ENCODE measurements at places on chromosomes 6 and 20.
A peak's percentile ranks its signal among the peaks of the same experiment; 100 is the strongest.

- no peak for DNase-seq
Observed at GRCh38 chr6:162525181-162525580, 202.4 kb downstream of the PRKN start.

- DNase-seq = no peak
Observed at GRCh38 chr6:16140607-16141006, 11.7 kb downstream of the MYLIP start.

- DNase-seq = no peak
Observed at GRCh38 chr20:49207076-49207475, 12.1 kb upstream of the DDX27 start.

DNA sequence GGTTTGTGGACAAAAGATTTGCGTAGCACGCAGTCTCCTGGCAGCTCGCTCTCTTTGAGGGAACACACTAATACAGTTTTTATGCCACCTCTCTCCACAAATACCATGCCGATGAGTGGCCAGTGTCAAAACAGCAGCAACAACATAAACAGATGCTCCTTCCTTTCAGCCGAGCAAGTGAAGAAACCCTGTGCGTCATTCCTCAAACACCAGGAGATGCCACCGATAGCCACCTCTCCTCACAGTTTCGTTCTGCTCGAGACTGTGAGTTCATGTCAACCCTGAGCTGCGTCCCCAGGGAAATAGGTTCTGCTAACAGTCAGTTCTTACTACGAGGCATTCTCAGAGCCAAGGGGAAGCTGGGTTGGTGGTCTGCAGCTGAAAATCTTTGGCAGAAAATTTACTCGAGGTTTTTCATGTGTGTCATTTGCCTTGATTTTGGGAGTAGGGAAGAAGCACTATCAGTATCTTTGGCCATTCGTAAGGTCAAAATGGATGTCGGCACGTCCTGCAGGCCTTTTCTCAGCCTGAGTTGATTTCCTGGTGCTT, 59.9 kb downstream of the EYA2 start:
- peak; percentile 96 for DNase-seq

DNA sequence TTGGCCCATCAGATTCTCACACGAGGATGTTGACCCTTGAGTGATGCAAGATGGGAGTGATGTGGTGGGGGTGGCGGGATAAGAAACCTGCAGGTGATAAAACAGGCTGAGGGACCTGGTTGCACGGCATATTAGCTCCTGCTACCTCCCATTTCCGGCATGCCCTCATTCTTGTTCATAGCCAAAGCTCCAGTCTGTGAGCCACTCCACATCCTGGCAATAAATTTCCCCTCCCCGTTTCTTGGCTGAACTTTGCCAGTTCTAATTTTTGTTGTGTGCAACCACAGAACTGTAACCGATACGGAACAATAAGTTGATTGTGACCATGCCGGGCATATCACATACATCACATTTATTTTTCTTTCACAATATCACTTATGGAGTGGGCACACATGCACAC, 41.6 kb upstream of the NFATC2 start:
- DNase-seq = no peak

DNA sequence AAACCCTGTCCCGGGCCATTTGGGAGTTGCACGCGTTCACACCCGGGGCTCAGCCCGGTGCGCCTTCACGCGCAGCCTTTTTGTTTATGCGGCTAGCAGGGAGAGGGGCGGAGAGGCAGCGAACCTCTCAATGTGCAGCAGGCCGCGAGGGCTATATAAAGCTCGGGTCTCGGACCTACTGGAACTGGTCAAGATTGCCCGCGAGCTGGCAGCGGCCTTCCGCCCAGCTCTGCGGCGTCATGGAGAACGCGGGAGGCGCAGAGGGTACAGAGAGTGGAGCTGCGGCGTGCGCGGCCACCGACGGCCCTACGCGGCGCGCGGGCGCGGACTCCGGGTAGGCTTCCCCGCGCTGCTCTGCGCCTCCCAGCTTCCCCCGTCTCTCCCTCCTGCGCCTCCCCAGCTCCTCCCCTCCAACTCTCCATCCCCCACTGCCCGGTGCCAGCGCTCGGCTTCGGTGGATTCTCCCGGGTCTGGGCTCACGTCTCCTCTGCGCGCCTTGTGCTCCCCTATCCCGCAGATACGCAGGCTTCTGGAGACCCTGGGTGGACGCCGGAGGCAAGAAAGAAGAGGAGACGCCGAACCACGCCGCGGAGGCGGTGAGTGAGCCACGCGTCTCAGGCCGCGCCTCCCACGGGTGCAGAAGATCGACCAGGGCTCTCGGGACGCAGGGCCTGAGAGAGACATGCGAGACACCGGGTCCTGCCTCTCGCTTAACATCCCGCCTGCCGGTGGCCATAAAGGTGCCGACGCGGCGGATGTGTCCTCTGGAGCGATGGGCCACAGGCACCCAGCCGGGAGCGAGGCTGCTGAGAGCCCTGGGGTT, at the start of gene RIPPLY2:
Gene RIPPLY2, plus strand, starts transcription at position 183 of the 823 bp plus-strand sequence. Its CDS starts 57 bp downstream, at position 240.
- DNase-seq = no peak

- no peak for DNase-seq
Observed at GRCh38 chr20:288956-289692, 1.4 kb downstream of the C20orf96 start.

DNA sequence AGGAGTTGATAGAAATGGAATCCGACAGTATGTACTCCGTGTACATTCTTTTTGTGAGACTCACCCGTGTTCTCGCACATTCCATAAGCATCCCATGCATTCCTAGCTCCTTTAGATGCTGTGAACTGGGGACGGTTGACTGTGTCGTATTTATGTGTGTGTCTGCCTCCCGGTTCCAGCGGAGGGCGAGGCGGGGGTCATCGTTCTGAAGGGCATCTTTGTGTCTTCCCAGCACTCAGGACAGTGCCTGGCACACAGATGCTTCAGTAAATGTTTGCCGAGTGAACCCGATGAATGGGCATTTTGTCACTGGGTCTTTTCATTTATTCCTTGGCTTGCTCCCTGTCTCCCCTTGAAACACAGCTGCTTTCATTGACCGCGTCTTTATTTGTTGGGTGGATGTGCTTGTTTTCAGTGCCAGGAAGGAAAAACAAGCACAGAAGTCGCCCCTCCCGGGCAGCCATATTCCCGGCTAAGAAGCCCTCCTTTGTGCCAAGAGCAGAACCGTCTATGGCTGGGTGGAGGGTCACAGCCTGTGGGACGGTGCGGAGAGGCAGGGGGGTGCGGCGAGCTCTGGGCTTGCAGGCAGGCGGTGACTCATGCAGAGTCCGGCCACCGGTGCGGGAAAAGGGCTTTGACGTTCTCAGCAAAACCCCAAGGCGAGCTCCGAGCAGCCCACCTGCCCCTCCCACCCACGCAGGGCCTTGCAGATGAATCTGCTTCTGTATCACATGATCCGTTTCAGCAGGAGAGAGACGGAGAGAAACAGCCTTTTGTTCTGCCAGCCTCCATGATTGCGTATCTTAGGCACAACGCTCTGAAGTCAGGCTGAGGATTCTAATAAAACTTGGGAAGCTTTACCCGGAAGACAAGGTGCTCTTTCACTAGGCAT, 11.2 kb upstream of the PSMG4 start:
- DNase-seq = no peak

DNA sequence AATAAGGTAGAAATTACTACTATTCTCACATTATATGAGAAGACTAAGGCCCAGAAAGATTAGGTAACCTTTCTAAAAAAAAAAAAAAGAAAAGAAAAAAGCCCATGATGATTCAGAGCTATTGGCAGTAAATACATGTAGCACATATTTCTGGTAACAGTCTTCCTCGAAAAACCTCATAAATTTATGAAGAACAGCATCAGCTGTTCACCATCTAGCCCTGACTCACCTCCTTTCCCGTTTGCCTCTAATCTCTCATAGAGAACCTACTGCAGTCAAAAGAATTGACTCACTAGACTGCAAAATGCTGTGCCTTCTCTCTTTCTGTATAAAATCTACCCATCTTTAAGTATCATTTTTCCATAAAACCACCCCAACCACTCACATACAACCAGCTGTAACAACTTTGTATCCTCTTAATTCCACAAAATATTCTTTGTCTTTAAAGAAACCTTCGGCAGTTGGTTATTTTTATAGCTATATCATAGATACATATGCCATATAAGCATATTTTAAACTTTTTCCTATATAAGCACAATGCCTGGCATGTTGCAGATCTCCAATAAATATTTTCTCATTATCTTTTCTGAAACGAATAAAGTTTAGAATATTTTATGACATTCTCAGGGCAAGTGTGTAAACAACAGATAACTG, 152.7 kb upstream of the ENPP5 start:
- peak; percentile 93 for DNase-seq

DNA sequence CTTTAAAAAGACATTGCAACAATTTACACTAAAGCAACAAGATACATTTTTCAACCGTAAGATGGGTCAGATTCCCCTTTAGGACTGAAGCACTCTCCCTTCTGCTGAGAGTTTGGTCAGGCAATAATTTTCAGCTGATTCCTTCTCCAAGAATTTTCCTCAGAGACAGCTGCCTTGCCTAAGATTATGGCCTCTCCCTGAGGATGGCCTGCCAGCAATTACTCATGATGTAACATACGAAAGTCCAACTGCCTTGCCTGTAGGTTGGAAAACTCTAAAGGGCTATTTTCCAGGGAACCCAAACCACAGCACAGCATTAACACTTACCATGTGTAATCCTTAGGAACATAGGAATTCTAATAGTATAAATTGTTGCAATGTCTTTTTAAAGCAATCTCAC, 229.1 kb upstream of the FLRT3 start:
- peak; percentile 82 for DNase-seq

DNA sequence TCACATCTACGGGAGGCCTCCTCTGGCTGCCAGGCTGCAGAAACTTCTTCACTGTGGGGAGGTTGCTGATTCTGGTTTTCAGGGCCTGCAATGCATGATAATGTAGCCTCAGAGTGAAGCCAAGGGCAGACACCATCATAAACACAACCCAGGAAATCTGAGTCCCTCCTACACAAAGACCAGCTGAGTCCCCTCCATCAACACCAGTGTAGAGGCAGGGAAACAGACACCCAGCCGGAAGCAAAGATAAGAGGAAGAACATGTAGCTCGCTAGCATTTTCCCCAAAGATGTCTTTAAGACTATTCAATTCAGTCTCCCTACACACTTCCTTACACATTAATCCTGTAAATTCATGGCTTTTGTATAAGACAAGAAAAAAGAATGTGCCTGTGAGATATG, 23.6 kb downstream of the GSTA2 start:
- no peak for DNase-seq

DNA sequence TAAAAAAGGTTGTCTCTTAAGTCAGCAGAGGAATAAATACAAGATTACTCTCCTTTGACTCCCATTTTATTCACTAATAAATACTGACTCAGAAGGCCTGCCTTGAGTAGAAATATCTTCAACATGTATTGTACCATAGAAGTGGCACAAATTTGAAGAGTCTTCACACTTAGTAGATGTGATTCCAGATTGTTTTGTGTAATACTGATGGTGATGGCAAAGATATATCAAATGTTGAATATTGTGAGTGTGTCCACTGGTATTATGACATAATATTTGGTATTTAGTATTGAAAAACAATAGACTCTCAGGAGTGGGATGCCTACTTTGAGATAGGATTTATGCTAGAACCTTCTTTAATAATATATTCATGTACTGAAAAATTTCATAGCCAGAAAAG, 7.0 kb downstream of the ADGRB3 start:
- DNase-seq = no peak

- peak; percentile 40 for DNase-seq
Observed at GRCh38 chr6:119079283-119079809, 882 bp upstream of the FAM184A start.

DNA sequence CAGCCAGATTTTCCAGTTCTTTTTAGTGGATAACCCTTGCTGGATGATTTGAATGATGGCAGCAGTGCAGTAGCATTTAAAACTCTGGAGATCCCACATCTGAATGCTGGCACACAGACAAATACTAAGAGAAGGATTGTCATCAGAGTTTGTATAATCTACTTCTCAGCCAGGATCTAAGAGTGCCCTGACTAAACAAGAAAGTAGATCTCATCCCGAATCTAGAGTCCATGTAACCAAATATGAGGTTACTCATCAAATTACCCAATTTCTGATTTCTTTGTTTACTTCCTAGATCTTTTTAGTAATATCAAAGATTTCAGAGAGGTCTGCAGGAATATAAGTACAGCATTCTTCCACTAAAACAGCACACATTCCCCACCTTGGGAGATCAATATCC, 7.8 kb downstream of the TMC2 start:
- DNase-seq = no peak

DNA sequence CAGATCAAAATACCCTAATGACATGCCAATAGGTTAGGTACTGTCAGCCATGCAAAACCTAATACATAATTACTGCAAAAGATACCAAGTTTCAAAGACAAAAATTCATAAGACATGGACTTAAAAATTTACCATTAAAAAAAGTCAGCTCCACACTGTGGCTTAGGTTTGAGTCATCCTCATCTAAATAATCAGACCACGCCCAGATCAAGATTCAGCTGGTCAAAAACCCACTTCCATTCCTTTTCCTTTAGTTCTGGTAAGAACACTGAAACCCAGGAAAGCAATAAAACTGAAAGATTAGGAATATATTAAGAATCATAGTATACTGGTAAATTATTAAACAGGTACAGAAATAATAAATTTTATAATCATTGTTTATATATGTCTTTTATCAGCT, 81.0 kb upstream of the ASF1A start:
- DNase-seq = peak; percentile 22

- DNase-seq = no peak
Observed at GRCh38 chr20:10312111-10312510, 93.5 kb downstream of the SNAP25 start.

DNA sequence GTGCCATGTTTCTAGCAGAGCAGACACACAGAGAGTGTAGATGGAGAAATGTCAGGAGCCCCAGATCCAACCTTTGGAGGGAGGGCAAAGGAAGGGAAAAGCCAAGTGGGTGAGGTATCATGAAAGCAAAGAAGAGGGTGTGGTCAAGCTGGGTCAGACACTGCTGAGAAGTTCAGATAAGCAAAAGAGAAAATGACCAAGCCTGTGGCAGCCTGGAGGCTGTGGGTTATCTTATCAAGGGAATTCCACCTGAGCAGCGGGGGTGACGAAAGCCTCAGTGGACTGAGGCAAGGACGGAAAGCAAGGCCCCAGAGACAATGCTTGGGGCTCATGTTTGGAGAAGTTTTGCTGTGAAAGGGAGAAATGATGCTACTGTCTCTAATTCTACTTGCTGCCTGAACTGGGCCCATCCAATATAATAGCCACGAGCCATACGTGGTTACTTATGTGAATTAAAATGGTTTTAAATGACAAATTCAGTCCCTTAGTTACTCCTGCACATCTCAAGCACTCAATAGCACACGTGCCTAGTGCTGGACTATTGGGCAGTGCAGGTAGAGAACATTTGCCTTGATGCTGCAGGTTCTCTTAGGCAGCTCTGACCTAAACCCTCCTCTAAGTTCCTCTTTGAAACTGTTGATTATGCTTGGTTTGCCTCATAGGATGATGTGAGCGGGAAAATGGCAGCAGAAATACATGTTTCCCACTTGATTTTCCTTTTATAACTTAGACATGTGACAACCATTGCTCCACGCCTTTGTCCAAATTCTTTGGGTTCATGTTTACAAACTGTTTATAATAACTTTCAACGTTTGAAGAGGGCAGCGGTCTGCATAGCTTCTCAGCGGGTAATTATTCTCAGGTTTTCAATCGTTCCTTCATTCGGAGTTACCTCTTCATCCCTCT, 63.7 kb downstream of the SLC22A23 start:
- no peak for DNase-seq

- no peak for DNase-seq
Observed at GRCh38 chr20:47754388-47754715, 30.9 kb downstream of the SULF2 start.

GRCh38 chr6:46648869-46649492, 3.6 kb downstream of the CYP39A1 start:
- no peak for DNase-seq

Measured in stromal cell of bone marrow (primary cell).